Astrocyte of the cerebellum (primary cell): ENCODE measurements at places on chromosomes 13 and 19.
A peak's percentile ranks its signal among the peaks of the same experiment; 100 is the strongest.

DNA sequence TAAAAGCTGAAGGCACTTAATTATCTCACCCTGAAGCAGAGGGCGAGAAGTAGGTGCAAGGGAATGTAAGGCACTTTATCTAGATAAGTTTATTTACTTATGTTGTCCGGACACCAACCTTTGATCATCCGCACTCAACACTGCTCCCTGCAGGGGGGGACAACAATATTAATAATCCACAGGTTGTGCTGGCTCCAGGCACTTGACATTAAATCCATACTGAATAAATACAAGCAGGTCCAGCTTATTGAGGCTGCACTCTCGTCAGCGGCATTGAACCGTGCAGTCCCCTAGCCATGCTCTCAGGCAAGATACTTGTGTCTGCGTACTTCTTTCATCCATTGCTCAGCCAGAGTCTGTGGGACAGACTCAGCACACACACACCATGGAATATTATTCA, 374.5 kb upstream of the NBEA start:
- DNase-seq = no peak

DNA sequence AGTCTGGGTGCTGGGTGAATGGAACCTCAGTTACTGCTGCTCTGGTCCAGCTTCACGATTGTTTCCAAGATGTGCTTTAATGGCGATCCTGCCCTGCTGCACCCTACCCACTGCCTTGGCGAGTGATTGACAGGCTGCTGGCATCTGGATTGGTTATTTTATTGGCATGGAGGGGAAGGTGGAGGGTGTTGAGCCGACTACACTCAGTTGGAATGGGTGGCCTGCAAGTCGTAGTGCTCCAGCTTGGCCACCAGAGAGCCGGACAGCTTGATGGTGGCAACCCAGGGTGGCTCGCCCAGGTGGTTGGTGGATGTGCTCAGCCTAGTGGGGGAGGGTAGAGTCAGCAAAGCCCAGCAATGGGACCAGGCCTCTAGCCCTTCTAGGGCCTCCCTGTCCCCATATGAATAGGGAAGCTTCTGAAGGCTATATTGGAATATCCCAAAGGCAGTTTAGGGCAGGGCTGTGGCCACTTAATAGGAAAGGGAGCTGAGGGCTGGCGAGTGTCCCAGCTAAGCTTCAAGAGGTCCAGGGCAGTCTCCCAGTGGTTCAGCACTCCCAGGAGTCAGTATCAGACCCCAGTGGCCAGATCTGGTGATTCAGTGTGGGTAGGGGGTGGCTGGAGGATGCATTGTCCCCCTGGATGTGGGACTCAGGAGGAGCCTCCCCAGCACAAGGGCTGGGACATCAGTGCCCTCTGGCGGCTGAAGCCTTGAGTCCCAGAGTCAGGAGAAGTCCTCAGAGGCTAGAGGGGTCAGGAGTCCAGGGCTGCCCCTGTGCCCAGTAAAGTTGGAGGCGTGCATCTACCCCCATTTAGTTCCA, 3.4 kb downstream of the GGN start:
- DNase-seq = no peak

- no peak for DNase-seq
These were observed 145.8 kb downstream of the SLC7A1 start for GRCh38 chr13:29449726-29450125.

GRCh38 chr19:49339301-49340068, 4.3 kb downstream of the CD37 start:
- DNase-seq = no peak

DNA sequence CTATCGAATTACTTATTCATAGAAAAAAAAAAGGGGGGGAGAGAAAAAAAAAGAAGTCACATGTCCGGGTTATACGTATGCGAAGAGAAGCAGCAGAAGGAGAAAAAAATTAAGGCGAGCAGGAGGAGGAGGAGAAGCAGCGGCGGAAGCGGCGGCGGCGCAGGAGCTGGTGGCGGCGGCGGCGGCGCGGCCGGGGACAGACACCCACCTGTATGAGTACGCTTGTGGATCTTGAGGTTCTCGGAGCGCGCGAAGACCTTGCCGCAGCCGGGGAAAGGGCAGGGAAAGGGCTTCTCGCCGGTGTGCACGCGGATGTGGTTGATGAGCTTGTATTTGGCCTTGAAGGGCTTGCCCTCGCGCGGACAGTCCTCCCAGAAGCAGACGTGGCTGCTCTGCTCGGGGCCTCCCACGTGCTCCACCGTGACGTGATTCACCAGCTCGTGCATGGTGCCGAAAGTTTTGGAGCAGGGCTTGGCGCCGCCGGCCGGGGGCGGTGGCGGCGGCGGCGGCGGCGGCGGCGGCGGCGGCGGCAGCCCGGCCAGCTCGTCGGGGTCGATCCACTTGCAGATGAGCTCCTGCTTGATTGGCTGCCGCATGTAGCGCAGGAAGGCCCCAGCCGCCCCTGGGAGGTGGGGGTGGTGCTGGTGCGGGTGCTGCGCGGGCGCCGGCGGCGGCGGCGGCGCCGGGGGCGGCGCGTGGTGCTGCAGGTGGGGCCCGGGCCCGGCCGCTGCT, 1.5 kb downstream of the ZIC5 start:
- DNase-seq = no peak

- DNase-seq = no peak
These were observed 118.1 kb upstream of the FRY start for GRCh38 chr13:31913459-31913858.

DNA sequence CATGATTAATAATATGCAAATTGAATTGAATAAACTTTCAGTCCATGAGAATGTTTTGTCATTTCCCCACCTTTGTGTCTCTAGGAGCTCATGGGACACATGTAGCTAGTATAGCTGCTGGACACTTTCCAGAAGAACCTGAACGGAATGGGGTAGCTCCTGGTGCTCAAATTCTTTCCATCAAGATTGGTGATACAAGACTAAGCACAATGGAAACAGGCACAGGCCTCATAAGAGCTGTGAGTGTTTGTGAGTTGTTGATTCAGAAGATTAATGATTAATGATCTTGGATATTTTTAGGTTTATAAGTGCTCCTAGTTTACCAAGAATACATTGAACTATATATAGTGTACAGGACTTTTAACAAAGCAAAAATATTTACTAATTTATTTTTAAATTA, 30.1 kb downstream of the TPP2 start:
- DNase-seq = no peak

- no peak for DNase-seq
These were observed 20.3 kb upstream of the SLITRK6 start for GRCh38 chr13:85819513-85819912.

GRCh38 chr13:32284927-32285632, 30.1 kb downstream of the ZAR1L start:
- DNase-seq = peak; percentile 74

DNA sequence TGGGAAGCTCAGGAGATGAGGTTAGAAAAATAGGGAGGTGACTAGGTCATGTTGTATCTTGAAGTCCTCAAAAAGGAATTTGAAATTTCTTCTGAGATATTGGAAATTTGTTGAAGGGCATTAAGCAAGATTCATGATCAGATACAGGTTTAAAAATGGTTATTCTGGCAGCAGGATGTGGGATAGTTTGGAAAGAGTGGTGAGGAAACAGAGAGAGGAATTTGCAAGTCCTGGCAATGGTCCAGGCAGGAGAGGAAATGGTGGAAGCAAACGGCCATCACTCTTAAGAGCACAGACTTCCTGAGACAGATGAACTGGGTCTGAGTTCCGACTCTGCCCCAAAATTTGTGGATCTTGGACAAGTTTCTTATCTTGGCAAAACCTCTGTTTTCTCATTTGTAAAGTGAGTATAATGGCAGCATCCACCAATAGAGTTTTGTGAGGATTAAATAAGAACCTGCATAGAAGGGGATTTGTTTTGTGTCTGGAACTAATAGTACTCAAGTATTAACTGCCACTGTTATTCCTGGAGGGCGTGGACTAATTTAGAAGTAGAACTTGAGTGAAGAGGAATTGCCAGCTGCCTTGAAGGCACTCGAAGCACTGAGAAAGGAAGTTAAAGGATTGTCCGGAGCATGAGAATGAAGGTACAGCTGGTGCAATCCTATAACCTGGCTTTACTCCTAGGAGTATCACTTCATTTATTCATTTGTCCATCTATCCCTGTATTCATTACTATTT, 99.6 kb downstream of the CCNA1 start:
- DNase-seq = no peak
